Daoy (cell line): ENCODE measurements at places on chromosomes 16 and 17. TPM values are rescaled to one million over a fixed set of nuclear protein-coding genes. Genes with fewer than 3 reads are reported as not detected.

IL34 gene
- 0.54 and 2.7 TPM in 2 replicates for total RNA-seq

CISD3 gene
- total RNA-seq: 0.57 and 3.4 TPM in 2 replicates

- DNase-seq: peak; percentile 91
These were observed 2.3 kb downstream of the ARL4D start for GRCh38 chr17:43400943-43401717.

DNA sequence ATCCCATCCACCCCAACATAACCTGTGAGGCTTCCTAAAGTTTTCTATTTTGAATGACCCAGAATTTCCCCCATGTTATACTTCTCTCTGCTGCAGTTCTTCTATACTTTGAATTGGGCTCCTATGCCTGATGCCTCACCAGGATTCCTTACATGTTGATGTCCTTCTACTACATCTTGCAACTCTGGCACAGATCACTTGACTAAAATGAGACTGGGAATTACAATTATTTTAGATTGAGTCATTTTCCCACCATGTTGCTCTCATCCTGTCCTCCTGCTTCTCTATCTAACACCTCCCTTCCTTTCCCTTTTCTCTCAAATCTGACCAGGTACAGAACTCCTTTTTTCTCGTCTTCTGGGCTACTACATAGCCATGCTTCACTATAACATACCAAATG lies 314.0 kb upstream of the KCNJ16 start:
- DNase-seq: no peak

GRCh38 chr17:9217151-9218056 lies 196.1 kb downstream of the NTN1 start:
- DNase-seq: peak; percentile 54

EXOC3L1 gene
- total RNA-seq: 0.63 and 0.74 TPM in 2 replicates

CHST4 gene
- 0.06 and 0.30 TPM in 2 replicates for total RNA-seq

- no peak for DNase-seq
These were observed 357.6 kb upstream of the SALL1 start for GRCh38 chr16:51508490-51509212.

DNA sequence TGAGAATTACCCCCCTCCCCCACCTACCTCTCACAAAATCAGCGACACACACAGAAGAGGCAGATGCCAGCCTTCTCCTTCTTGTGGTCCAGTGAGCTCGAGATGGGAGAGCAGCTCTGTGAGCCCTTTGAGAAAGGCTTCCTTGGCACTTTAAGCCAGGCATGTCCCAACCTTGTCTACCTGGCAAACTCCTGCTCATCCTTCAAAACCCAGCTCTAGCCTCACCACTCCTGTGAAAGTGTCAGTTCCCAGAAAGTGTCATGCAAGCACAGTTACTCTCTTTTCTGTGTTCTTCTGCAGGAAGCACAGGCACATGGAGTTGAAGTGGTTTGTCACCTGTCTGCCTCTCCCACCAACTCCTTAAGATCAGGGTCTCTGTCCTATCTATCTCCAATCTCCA lies 1.6 kb downstream of the TMEM98 start:
- DNase-seq: no peak

GRCh38 chr16:13143551-13143950 lies 242.2 kb downstream of the SHISA9 start:
- DNase-seq: no peak

DNA sequence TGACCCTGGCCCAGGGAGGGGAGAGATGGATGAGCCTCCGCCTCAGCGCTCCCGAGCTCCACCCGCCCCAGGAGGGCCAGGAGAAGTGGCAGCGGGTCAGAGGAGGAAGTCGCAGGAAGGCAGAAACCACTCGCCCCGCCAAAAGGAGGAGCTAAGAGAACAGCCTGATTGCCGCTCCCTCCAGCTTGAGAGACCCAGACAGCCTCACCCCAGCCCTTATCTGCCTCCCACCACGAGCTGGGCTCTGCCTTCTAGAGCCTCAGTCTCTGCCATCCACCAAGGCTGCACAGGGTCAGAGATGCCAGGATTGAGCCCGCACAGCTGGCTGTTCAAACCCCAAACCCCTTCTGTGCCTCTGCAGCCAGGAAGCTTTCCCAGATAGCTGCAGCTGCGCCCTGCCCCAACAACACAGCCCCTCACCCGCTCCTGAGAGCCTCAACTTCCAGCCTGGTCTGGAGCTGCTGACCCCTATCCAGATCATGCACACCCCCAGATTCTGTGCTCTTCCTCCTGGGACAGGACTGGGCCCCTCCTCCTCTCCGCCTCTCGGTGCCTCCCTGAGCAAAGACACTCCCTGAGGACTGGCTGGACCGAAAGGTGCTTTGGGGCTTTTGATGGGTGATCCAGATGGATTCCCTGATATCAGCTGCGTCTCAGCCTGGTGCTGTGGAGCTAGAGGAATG lies 1.0 kb upstream of the ATP2A3 start:
- peak; percentile 72 for DNase-seq

MT1G gene
- total RNA-seq: 8.2 and 16.3 TPM in 2 replicates

DNA sequence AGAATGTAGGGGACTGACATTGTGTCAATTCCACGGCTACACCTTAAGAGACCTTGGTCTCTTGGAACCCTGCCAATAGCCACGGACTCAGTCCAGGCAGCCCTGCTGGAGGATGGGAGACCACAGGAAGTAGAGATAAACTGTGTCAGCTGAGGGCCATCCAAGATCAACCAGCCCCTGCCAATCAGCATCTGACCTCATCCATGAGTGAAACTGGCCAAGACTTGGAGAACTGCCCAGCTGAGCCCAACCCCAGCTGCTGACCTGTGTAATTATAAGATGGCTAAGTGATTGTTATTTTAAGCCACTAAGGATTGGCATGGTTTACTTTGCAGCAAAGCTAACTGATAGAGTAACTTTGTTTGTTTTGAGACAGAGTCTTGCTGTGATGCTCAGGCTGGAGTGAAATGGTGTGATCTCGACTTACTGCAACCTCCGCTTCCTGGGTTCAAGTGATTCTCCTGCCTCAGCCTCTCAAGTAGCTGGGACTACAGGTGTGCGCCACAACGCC lies 13.3 kb upstream of the YWHAE start:
- DNase-seq: peak; percentile 88

DNA sequence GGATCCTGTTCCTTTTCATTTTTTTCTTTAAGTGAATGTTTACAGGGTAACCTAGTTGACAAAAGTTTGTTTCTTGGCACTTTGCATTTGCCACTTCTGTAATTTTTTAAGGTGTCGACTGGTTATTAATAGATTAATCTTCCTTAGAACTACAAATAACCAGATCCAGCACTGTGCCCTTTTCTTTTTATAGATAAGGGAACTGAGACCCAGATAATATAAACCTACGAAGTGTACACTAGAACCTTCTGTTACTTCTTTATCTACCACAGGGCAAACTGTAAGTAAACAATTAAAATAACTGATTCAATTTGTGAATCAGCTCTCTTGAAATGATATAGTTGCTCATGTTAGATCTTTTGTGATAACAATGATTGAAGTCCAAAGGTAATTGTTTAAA lies 55.4 kb downstream of the NLK start:
- no peak for DNase-seq

KRT31 gene
- not detected in 2 replicates for total RNA-seq

- no peak for DNase-seq
These were observed 2.6 kb downstream of the TRIM65 start for GRCh38 chr17:75894049-75894733.

TAC4 gene
- total RNA-seq: not detected in 2 replicates

DNA sequence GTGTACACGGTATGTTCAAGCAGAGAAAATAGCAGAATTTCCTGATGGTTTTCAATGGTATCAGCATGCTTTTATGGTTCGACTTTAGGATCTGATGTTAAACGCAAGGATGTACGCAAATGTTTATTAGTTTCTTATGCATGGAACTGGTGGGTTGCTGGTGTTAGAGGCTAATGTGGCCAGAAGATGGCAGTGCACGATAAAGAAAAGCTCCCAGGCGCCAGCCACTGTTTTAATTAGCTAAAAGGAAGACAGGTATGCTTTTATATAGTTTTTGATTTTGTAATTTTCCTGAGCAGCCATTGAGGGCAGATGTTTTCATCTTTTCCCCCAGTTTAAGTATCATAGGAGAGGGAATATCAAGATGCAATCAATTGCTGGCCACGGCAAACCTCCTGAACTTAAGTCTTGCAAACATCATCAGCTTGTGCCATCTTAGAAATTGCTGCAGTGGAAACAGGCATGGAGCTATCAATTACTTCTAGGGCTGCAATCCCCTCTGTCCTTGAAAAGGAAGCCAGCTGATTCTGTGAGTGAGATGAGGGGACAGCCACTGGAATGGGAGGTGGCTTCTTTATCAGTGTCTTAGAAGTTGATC lies 648.5 kb upstream of the RBFOX1 start:
- DNase-seq: peak; percentile 8

DNA sequence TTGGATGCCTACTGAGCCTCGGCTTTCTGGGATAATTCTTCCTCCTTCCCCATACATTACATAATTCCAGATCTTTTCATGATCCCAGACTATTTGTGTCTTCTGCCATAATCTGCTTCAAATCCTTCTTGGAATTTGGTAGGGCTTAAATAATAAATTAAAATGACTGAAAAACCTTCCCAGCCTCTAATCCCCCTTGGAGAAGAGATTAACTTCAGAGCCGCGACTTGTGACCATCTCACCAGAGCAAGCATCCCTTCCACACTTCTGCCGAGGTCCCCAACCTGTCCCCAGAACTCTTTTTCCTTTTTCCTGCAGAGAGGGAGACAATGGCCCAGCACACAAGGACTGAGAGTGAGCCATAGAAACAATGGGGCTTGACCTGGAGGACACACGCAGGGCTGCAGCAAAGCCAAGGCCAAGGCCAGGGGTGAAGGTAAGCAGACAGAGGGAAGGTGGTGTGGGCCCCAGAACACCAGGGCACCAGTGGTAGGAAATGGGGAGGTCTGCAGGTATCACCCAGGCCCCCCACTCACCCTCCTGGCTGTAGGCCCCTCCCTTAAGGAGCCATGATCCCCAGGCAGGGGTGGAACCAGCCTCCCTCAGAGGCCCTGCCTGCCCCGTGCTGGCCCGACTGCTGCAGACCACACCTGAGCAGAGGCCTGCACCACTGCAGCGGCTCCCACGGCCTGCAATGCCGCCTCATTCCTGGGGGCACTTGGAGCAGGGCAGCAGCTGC lies 9.6 kb upstream of the BCAR1 start:
- DNase-seq: no peak

IRX6 gene
- 0.15 and 0.23 TPM in 2 replicates for total RNA-seq

DNA sequence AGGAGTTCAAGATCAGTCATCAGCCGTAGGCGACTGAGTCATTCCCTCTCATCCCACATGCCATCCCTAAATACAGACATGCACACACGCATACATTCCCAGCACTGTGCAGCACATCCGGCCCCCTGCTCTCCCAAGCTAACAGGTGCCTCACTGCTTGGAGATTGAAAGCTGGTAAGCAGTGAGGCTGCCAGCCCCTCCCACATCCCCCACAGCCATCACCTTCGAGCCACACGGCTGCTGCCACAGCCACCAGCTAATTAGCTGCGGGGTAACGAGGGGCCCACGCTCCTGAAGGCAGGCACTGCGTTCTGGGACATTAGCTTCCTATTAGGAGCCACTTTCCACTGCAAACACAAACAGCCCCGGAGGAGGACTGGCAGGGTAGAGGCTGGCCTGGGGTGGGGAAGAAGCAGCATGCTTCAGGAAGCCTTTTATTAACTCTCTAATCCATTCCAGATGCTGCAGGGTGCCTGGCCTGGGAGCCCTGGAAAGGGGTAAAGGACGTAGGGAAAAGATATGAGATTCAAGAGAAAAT lies 179.6 kb downstream of the CCT6B start:
- peak; percentile 83 for DNase-seq

TPSAB1 gene
- total RNA-seq: not detected in 2 replicates

CCL11 gene
- total RNA-seq: not detected in 2 replicates

DNA sequence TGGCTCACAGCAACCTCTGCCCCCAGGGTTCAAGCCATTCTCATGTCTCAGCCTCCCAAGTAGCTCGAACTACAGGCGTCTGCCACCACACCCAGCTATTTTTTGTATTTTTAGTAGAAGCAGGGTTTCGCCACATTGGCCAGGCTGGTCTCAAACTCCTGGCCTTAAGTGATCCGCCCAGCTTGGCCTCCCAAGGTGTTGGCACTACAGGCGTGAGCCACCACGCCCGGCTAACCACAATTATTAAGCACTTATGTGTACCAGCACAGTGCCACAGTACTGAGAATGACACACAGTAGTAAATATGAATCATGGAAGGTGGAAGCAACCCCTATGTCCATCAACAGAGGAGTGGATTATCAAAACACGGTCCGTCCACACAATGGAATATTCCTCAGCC lies 49.8 kb downstream of the COTL1 start:
- no peak for DNase-seq

GRCh38 chr16:52068447-52069074 lies 478.4 kb downstream of the TOX3 start:
- no peak for DNase-seq

DNA sequence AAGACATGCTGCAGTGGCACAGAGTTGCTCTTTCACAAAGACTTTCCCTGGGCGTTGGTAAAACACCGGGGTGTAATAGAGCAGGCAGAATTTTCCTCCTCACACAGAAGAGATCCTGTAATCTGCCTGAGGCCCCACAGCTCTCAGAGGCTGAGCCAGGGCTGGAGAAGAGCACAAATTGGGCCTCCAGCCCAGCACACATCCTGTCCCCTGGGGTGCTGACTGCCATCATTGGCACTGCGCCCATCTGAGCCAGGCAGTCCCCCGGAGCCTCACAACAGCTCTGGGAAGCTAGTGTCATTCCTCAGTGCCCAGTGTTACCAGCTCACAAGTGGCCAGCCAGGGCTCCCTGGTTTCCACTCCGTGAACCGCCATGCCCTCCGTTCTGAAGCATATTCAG lies 119.4 kb downstream of the SOCS1 start:
- DNase-seq: peak; percentile 95

DNA sequence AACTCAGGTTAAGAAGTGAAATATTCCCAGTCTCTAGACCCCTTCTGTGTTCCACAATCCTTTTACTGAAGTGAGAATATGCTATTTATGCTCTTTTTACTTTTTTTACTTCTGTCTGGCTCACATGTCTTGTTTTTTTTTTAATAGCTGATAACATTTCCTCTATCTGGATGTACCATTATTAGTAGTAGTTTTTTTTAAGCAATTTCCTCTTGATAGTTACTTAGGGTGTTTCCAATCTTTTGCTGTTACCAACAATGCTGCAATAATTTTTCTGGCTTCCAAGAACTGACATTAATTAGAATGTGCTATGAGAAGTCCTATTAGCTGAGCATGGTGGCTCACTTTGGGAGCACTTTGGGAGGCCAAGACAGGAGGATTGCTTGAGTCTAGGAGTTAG lies 32.0 kb downstream of the KSR1 start:
- DNase-seq: no peak

SOST gene
- 0.29 TPM in 1 of 2 replicates, not detected in the other for total RNA-seq

DNA sequence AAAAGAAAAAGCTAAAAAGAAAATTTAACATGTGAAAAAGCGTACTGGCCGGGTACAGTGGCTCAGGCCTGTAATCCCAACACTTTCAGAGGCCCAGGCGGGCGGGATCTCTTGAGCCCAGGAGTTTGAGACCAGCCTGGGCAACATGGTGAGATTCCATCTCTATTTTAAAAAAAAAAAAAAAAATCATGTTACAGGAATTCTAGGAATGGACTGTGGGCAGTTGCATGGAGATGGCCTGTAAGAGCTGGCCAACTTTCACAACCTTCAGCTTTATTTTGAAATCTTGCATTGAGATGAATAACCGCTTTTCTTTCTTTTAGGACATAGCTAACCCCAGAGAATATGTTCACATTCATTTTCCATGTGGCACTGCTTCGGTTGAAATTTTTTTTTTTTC lies 8.2 kb upstream of the CIAO3 start:
- no peak for DNase-seq

GRCh38 chr17:4556996-4557395 lies 1.8 kb upstream of the MYBBP1A start:
- no peak for DNase-seq

KREMEN2 gene
- 0.39 and 1.3 TPM in 2 replicates for total RNA-seq

CASKIN2 gene
- total RNA-seq: 3.0 and 6.0 TPM in 2 replicates

EPN3 gene
- total RNA-seq: not detected in 2 replicates
